ENCODE measurements at places on chromosomes 4 and X. TPM values are rescaled to one million over a fixed set of nuclear protein-coding genes. Genes with fewer than 3 reads are reported as not detected.

PPEF2 gene
- total RNA-seq: not detected

DNA sequence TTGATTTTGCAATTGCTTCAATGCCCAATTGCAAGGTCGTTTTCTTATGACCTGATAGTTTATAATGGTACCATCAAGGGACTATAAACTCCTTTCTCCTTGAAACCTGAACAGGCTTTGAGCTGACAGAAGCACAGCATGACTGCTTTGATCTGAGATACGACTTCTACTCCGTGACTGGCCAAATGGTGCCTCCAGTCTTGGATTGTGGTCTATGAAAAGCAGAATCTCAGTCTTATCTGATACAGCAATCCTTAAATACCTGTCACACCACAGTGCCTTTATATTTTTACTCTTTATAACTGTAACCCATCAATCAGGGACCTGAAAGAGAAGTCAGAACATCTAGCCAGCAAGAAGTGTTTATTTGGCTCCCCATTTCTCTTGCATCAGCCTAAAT lies 93.1 kb downstream of the DOCK11 start:
- DNase-seq: no peak
- no peaks in the 10 kb centered on the region for H3K4me1 ChIP-seq
- no peak overlapping the region for H3K27ac ChIP-seq
- peaks cover 5% of the 10 kb centered on the region for H3K36me3 ChIP-seq

- peaks cover 11% of the 10 kb centered on the region for H3K4me1 ChIP-seq
- peaks cover 7% of the 10 kb centered on the region for H3K27me3 ChIP-seq
- no peaks in the 10 kb centered on the region for H3K36me3 ChIP-seq
- no peak overlapping the region for H3K4me3 ChIP-seq
- DNase-seq: no peak
Observed at GRCh38 chr4:120070196-120070595, 3.5 kb upstream of the MAD2L1 start.

DNA sequence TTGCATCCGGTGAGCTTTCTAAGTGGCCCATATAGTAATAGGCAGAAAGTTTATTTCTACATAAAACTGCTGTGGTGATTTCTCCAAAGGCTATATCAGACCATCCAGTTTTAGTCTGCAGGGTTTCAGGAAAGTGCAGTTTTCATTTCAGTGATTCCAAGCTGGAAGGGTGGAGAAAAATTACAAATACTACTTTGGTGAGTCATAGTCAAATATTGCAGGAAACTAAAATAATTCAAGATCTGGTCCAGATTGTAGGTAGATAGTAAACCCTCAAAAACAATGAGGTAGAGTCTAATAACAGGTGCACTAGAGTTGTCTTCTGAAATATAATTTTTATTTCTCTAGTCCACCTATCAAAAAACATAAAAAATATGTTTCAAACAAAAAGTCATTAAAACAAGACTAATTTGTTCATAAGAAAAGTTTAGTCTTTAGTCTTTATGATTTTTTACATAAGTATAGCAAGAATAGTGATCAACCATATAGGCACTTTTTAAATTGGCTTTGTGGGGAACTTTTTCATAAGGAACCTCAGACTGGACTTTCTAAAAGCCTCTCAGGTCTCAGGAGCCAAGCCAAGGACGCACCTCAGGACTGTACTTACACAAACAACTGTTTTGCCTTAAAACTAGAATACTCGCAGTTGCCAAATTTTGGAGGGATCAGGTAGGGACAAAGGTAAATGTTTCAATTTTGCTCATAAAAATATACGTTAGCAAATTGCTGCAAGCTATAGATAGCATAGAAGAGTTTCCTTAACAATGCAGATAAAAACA lies 101.8 kb upstream of the TLR3 start:
- H3K27me3 ChIP-seq: no peaks in the 10 kb centered on the region
- no peak overlapping the region for H3K4me3 ChIP-seq
- no peaks in the 10 kb centered on the region for H3K36me3 ChIP-seq
- no peaks in the 10 kb centered on the region for H3K4me1 ChIP-seq
- no peak for DNase-seq
- no peak overlapping the region for H3K27ac ChIP-seq

- DNase-seq: no peak
- peaks cover 67% of the 10 kb centered on the region for H3K36me3 ChIP-seq
- H3K27ac ChIP-seq: no peak overlapping the region
- H3K4me3 ChIP-seq: no peak overlapping the region
- H3K4me1 ChIP-seq: no peaks in the 10 kb centered on the region
Observed at GRCh38 chrX:2220829-2221567, 279.8 kb downstream of the DHRSX start.

GRCh38 chr4:74793757-74794381 lies 454 bp downstream of the BTC start:
- no peak overlapping the region for H3K27ac ChIP-seq
- peaks cover 10% of the 10 kb centered on the region for H3K27me3 ChIP-seq
- no peaks in the 10 kb centered on the region for H3K36me3 ChIP-seq
- peak overlapping the region; percentile 82 for H3K4me3 ChIP-seq

GRCh38 chr4:36043901-36044300 lies 200.4 kb downstream of the ARAP2 start:
- H3K36me3 ChIP-seq: no peaks in the 10 kb centered on the region
- H3K27me3 ChIP-seq: peaks cover 4% of the 10 kb centered on the region
- no peak overlapping the region for H3K27ac ChIP-seq
- H3K4me3 ChIP-seq: no peak overlapping the region
- no peaks in the 10 kb centered on the region for H3K4me1 ChIP-seq
